Large intestine (tissue), 12 donors: ENCODE measurements at places on chromosomes 2 and 18. TPM values are rescaled to one million over a fixed set of nuclear protein-coding genes. Genes with fewer than 3 reads are reported as not detected.

MYL1 gene
- 10.9 TPM for polyA plus RNA-seq

CTLA4 gene
- 0.33 TPM for polyA plus RNA-seq

TTN gene
- 0.90 TPM for polyA plus RNA-seq

TUBA4B gene
- not detected for polyA plus RNA-seq

NGEF gene
- 22.9 TPM for polyA plus RNA-seq

POU3F3 gene
- polyA plus RNA-seq = not detected

MGAT4A gene
- polyA plus RNA-seq = 37.5 TPM

POLR1B gene
- polyA plus RNA-seq = 23.7 TPM

COLEC11 gene
- 1.5 TPM for polyA plus RNA-seq

MBOAT2 gene
- polyA plus RNA-seq = 20.7 TPM

LCT gene
- polyA plus RNA-seq = 79.1 TPM

ZAP70 gene
- polyA plus RNA-seq = 5.1 TPM

CABYR gene
- 3.3 TPM for polyA plus RNA-seq

RTP5 gene
- 0.07 TPM for polyA plus RNA-seq

KCNJ13 gene
- polyA plus RNA-seq = 28.1 TPM

GPR39 gene
- polyA plus RNA-seq = 9.5 TPM

ATG16L1 gene
- 22.7 TPM for polyA plus RNA-seq

GREB1L gene
- polyA plus RNA-seq = 1.8 TPM

CHRNG gene
- 0.21 TPM for polyA plus RNA-seq

CDH7 gene
- polyA plus RNA-seq = 0.22 TPM

FBXO11 gene
- 55.4 TPM for polyA plus RNA-seq

AGXT gene
- polyA plus RNA-seq = 0.66 TPM

NAT8 gene
- 0.46 TPM for polyA plus RNA-seq
